Vagina (tissue), 2 donors: ENCODE measurements at places on chromosomes 16 and 17.

DNA sequence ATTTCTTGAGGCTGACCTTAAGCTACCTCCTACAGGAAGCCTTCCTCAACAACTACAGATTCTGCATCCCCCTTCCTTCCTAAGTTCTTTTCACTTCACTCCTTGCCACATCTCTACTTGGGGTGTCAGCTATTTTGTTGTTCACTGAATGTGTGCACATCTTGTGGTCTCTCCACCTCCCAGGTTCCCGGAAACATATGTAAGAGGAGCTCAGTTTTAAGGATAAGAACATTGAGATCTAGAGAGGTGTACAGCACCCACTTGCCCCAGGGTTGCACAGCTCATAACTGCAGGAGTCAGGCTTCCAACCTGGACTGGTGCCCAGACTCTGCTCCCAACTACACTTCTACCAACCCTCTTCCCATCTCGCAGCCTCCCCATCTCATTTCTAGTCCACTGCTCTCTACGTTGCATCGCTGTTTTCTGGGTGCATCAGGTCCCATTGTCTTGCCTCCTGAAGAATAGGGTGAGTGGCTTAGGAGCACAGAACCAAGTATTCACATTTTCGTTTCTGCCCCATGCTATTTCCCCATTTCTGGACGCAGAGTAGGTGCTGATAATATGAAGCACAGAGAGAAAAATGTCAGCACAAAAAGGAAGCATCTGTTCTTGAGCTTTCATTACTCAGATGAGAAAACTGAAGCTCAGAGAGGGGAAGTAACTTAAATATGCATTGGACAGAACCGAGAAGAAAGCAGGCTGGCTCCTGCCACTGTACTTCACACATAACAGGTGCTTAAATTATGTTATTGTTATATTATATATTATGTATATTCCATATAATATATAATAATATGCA is 292.0 kb upstream of the CCL2 start:
- no peak for DNase-seq

GRCh38 chr17:62009220-62009619 is 55.9 kb downstream of the MED13 start:
- no peak for DNase-seq

DNA sequence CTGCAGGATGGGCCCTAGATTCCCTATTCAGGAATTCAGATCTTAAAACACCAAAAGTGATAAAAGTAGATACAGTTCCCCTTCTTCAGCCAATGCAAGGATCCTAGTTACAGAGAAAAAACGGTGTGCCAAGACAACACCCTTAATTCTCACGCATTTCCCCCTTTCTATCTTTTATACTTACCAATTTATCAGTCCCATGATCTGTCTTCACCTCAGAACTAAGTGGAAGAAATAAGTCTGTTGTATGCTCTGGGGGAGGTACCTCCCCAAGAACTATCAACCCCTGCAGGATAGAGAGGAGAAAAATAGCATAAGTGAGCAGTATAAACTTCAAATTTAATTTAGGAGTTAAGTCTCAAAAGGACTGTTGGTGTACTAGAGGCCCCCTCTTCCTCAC is 83.2 kb downstream of the STH start:
- no peak for DNase-seq

DNA sequence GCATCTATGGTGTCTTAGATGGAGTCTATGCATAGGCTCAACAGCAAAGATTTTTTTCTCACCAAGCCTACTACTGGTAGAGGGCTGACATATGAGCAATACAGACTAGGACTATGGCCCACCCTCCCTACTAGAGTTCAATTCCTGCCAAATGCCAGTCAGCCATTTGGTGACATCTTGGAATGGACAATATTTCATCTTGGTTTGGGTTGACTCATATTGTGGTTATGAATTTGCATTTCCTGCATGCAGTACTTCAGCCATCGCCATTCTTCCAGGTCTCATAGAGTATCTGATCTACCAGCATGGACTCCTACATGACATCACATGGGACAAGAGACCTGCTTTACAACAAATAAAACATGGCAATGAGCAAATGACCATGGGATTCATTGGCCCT is 778.1 kb upstream of the SOX9 start:
- DNase-seq: no peak

DNA sequence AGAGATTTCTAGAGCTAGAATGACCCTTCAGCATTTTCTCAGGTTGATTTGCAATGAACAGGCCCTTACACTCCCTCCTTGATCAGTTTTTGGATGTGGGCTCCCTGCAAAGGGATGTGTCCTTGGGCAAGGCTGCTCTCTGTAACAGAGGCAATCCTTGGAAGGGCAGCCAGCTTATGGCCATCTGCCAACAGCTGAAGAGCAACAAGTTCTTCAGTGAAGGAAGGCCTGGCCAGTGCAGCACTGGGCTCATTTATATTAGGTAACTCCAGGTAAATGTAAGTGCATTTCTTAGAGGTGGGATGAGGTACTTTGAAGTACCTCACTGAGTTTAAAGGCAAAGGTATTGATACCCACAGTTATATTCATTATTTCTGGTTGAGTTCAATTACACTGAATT is 114.3 kb upstream of the KCNJ16 start:
- DNase-seq: no peak

DNA sequence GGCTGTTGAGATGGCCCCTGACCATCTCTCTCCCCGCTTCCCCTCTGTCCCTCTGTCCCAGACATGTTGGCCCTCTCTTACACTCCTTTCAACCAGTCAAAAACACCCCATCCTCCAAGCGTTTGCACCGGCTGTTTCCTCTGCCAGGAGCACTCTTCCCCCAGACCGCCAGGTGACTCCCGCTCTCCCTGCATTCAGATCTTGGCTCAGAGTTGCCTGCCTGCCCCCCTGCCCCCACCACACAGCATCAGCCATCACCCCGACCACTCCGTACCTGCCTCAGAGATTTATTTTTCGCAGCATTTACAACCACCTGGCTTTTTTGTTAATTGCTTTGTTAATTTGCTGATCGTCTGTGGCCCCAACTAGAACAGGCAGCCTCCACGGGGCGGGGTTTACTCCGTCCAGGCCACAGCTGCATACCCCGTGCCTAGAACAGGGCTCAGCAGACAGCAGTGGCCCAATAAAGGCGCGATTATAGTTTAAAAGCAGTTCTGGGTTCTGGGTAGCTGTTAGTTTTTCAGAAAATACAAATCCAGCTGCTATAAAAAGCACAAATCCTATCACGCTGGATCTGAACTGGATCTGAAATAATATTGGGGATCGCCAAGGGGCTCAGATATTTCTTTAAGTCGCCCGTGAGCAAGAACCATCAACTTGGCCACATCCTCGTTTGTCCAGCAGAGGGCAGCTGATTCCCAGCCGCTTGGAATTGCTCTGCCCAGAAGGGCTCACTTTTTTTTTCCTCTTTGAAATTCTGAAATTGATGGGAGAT is 173.6 kb downstream of the IRF8 start:
- DNase-seq: no peak

DNA sequence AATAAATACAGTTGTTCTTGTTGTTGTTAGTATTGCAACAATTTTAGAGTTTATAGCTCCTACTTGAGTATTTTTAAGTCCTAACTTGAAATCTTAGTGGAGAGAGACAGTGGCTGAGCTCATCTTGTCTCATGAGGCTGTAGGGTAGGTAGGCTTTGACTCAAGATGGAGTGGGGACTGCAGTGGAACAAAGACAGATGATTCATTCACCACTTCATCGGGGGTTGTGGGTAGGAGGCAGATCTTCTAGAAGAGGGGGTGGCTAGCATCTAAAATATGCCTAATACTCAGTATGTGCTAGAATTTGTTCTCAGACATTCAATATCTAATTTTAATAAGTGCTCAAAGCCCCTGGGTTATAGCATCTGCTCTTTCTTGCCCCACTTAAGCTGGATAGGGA is 13.1 kb upstream of the MMD start:
- DNase-seq: no peak

- DNase-seq: no peak
Measured at GRCh38 chr17:20028443-20028842, 19.3 kb downstream of the SPECC1 start.

DNA sequence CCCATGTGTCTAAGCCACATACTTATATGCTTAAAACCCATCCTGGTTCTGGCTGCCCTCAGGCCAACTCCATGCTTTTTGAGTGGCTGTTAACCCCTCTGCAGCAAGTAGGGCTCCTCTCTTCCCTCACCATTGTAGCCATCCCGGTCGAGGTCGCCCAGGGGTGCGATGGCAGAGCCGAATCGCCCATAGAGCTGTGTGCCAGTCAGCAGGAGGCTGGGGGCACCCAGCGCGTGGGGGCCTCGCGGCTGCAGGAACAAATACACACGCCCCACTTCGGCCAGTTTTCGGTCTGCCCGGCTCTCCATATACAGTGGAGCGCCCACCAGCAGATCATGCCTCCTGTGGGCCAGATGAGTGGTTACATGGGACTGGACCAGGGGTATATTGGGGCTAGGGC is 6.1 kb downstream of the ITGA2B start:
- DNase-seq: no peak

GRCh38 chr16:824194-824593 is 23.7 kb upstream of the GNG13 start:
- no peak for DNase-seq

GRCh38 chr17:11121341-11121985 is 119.5 kb upstream of the SHISA6 start:
- DNase-seq: no peak

- no peak for DNase-seq
Measured at GRCh38 chr16:12904329-12904671, 2.9 kb downstream of the SHISA9 start.

DNA sequence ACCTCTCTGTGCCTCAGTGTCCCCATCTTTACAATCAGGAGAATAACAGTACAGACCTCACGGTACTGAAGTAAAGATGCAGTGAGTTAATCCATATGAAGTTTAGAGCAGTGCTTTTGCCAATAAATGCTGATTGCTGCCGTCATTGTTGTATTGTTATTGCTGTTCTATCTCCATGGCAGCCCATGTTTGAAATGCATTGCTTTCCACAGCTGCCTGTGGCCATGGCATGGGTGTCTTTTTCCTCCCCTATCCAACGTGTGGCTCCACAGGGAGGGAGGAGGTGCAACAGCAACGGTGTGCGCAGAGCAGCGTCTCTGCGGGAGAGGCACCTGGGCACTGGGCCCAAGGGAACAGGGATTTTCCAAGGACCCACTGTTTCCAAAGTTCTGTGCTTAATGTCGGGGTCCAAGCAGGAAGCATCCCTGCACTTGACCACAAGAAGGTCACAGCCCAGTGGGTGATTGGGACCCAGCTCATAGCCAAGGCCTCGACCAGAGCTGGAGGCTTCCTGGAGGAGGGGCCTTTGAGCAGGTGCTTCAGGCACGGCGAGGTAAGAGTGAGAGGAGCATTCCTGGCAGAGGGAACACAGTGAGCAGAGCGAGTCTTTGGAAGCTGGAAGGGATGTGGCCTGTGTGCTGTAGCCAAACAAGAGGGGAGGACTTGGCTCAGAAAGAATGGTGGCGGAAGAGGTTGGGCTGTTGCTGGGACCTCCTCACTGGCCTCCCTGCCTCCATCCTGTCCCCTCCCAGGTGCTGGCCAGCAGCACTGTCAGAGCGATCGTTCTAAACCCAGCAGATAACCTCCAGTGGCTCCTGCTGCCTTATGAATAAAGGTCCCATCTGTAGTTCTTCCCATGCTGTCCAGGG is 3.9 kb downstream of the RAI1 start:
- no peak for DNase-seq
